ENCODE measurements at places on chromosomes 7 and 10.

GRCh38 chr7:134702366-134703240 is 56.0 kb downstream of the BPGM start:
- DNase-seq, result no peak

DNA sequence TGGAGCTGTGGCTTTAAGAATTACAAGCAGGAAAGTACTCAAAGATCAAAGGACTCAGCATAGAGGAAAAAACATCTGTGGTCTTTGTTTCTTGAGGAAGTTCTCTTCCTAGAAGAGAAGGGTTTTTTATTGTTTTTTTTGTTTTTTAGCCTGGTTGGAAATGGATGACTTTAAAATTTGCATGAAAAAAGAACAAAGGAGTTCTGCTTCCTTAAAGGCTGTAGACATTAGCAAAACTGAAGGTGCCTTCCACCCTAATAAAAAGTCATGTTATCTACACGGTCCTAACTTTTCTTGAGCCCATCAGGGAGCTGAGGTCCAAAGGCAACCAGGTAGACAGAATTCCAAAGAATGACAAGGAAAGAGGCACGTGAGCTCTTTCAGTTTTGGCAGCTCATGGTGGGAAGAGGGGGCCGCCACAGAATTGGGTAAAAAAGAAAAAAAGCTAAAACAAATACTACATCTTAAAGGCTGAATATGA is 356.6 kb downstream of the SH2D4B start:
- DNase-seq, result no peak

GRCh38 chr7:50653981-50654425 is 88.8 kb upstream of the DDC start:
- DNase-seq, result no peak

DNA sequence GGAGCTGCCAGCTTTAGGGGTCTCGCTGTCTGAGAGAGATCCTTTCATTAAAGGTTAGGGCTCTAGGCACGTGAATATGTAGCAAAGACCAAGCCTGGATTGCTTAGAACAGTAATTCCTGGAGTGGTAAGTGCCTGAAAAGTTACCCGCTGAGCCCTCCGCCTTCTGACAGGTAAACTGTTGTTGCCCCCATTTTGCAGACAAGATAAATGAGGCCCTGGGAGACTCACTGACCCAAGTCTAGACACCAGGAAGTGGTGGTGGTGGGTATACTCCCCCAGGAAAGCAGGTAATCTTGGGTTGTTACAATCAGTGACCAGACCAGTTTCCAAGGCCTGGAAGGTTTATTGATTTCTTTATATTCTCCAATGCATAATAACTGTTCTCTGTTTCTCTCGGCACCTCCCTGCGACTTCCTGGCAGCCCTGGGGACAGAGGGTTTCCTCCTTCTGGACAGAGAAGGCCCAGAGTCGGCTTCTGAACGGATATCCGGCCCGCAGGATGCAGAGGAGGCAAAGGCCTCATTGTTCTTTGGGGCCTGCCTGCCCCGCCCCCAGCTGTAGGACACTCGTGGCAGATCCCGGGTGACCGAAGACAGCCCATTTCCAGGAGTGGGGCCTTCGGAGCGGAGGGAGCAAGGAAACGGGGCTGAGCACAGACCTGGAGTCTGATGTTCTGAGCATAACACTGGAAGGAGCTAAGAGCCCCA is 1.3 kb upstream of the GRK5 start:
- no peak for DNase-seq

- no peak for DNase-seq
These were observed 33.3 kb upstream of the FGFR2 start for GRCh38 chr10:121631365-121632029.

GRCh38 chr7:128425850-128426249 is 16.1 kb upstream of the IMPDH1 start:
- DNase-seq, result peak; percentile 21

GRCh38 chr7:83161186-83161585 is 1.5 kb downstream of the PCLO start:
- DNase-seq, result peak; percentile 20

DNA sequence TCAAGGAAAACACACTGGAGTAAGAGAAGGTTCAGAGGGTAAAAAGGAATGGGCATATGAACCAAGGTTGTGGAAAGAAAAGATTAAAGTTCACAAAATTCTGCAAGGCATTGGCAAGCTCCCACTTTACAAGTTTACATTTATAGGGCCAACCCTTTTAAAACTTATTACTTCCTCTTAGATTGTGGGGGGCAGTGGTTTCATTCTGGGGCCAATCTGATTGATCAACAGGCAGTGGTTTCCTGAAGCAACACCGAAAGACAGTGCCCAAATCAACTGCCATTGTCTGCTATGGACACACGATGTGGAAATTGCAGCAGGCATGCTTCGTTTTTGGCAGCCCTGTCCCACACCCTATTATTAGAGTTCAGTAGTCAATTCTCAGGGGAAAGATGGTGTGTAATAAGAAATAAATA is 154.0 kb downstream of the SGMS1 start:
- DNase-seq, result no peak

GRCh38 chr10:92184977-92185376 is 105.9 kb downstream of the CPEB3 start:
- DNase-seq, result no peak

DNA sequence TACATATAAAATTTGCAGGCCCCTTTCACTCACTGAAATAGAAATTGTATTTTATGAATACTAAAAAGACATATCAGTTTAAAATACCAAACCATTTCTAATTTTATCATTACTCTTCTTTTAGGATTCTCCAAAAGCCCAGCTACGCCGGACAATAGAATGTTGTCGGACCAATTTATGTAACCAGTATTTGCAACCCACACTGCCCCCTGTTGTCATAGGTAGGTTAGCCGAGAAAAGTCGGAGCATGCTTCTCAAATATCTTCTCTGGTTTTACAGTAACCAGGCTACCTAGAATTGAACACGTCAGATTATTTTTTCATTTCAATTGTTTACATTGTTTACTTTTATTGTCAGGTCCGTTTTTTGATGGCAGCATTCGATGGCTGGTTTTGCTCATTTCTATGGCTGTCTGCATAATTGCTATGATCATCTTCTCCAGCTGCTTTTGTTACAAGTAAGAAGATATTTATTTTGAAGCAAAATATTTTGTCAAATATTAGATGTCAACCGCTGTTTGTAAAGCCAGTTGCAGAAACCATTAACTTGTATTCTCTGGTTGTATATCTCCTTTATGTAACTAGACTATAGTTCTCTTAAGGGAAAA is 57.6 kb downstream of the MMRN2 start:
- DNase-seq, result no peak

DNA sequence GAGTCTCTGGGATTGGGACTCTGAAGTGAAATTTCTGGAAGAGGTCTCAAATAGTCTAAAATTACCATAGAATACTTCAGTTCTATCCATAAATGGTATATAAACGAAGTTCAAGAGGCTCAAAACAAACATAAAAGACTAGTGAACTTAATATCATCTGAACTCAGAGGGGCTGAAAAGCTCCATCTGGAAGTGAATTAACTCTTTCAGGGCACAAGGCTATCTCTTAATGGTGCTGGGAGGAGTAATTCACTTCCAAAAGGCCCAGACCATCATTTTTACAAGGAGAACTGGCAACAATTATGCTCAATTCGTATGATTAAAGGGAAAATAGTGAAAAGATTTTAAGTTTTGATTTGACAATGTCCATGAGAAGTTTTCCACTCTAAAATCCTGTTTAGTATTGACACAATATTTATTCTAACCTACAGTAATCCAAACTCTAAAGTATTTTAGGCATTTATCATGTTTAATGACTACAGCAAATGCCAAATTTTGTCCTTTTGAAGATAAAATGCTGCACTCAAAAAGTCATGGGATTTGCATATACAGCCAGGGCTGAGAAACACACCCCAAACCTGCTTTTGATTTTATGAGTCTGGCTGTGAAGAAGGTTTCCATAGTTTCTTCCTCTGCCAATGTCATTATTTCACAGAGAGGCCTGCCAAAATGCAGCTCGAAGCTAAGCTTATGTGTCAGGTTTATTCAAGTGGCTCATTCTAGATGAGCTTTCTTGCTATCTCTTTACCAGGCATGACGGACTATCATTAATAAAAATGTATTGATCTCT is 143.9 kb downstream of the HIBADH start:
- DNase-seq, result no peak

DNA sequence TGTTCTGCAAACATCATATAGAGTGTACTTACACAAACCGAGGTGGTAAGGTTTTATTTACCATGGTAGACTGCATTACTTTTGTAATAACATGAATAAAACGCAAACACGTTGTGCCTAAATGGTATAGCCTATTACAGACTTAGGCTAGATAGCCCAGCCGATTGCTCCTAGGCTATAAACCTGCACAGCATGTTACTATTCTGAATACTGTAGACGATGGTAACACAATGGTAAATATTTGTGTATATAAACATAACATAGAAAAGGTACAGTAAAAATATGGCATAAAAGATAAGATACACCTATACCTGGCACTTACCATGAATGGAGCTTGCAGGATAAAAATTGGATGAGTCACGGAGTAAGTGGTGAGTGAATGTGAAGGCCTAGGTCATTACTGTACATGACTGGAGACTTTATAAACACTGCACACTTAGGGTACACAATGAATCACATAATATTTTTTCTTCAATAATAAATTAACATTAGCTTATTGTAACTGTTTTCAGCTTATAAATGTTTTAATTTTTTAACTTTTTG is 16.3 kb downstream of the AKR1D1 start:
- DNase-seq, result no peak

GRCh38 chr10:92264249-92264648 is 26.6 kb downstream of the CPEB3 start:
- DNase-seq, result no peak

DNA sequence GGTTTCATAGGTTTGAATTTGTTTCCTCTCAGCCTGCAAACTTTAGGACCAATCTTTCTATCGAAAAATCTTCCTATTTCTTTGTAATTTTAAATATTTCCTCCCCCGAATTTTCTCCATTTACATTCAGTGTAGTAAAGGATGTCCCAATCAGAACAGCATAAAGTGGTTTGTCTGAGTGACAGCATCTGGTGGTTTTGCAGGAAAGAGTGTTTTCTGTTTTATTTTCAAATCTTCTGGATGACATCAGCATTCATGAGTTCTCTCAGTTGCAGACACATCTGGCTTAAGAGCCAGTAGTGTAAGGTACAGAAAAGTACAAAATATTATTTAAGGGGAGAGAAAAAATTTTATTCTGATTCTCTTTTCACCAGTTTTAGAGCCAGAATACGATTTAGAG is 634.8 kb downstream of the PHTF2 start:
- no peak for DNase-seq

- no peak for DNase-seq
These were observed 64.4 kb downstream of the SUGCT start for GRCh38 chr7:40199076-40199802.

- no peak for DNase-seq
These were observed 50.6 kb upstream of the IL6 start for GRCh38 chr7:22676385-22676784.

GRCh38 chr7:3068530-3068929 is 24.9 kb upstream of the CARD11 start:
- DNase-seq, result no peak

DNA sequence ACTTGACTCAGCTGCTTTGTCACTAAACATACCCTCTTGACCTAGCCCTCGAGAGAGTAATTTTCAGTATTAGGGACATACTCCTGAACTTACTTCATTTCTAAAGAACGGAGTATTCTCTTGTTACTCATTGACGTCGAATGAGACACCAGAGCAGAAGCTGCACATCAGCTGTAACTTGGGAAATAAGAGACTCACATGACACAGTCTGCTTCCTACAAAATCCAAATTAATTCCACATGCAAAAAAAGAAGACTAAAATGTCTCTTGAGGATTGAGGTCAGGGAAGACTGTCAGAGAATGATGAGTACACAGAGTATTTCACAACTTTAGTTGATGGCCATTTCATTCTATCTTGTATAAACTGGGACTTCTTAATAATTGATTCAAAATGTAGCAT is 114.7 kb upstream of the EGFR start:
- no peak for DNase-seq

- DNase-seq, result no peak
These were observed 188.0 kb downstream of the GRID1 start for GRCh38 chr10:86178401-86179152.

- no peak for DNase-seq
These were observed 259.7 kb downstream of the PAXIP1 start for GRCh38 chr7:154743206-154743605.

GRCh38 chr10:130234171-130234965 is 98.2 kb downstream of the GLRX3 start:
- DNase-seq, result no peak

- DNase-seq, result no peak
These were observed 35.2 kb upstream of the MXI1 start for GRCh38 chr10:110172155-110172554.

DNA sequence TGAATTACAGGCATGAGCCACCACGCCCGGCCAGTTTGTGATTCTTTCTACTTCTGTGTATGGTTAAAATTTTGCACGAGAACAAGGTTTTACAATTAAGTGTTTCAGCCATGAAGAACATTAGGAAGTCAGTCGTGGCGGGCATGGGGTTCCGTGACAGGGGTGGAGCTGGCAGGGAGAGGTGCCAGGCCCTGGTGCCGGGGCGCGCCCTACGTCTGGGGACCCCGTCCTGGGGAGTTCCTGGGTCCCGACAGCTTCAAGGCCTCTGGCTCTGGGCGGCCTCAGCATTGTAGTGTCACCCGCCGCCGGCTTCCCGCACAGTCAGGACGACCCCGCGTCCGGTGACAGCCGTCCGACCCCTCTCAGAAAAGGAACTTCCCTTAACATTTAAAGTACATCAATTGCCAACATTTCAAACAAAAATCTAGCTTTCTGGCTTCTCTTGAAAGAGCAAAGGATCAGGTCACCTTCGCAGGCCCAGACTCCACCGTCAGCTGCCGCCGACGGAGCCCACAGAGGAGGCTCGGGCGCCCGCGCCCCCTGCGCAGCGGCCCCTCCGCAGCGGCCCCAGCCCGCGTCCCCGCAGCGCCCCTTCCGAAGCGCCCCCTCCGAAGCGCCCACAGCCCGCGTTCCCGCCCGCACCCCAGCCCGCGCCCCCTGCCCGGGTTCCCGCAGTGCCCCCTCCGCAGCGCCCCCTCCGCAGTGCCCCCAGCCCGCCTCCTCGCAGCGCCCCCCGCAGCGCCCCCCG is 23.2 kb upstream of the MKI67 start:
- no peak for DNase-seq

DNA sequence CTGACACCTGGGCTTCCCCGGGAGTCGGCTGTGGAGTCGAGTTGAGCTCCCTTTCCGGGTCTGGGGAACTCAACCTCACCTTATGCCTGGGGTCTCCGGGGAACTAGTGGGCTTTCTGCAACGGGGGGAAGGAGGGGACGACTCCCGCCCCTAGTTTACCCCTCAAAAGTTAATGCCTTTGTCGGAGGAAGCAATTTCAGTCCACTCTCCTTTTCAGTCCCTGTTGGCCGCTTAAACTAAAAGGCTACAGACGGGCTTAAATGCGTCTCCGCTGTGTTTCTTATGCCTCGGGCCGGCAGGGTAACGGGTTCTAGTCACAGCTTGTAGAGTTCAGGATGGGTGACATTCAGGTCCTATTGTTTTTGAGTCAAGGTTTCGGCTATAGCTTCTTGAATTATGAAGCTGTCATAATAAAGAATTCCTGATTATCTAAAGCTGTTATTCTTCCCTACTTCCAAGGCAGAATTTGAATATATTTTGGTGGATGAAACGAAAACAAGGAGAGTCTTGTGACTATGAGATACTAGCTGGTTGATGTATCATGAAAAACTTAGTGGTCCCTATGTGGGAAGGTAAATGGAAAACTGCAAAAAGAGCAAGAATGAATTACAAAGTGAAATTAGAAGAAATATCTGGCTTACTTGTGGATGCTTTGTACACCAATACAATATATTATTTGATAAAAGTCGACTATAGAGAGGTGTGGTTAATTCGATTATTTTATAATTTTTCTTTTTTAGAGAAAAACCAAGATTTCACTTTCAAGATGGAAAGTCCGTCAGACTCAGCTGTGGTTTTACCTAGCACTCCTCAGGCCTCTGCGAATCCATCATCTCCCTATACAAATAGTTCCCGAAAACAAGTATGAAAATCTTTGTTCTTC is 495 bp downstream of the SFR1 start:
- peak; percentile 23 for DNase-seq
